CD4-positive, alpha-beta memory T cell (primary cell): ENCODE measurements at places on chromosomes 12 and 14. TPM values are rescaled to one million over a fixed set of nuclear protein-coding genes. Genes with fewer than 3 reads are reported as not detected.

ADAM21 gene
- 0.10 TPM for polyA plus RNA-seq

DNA sequence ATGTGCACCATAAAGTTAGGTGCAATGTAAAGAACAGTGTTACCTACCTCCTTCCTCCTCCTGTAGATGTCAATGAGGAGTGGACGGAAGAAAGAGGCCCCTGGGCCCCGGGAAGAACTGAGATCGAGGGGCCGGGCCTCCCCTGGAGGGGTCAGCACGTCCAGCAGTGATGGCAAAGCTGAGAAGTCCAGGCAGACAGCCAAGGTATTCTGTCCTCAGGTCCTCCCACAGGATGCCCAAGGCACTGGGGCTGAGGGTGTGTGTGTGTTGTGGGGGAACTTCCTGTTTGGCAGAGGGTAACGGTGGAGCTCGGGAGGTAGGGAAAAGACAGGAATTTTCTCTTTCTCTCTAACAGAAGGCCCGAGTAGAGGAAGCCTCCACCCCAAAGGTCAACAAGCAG is 6.4 kb downstream of the ATN1 start:
- DNase-seq: peak; percentile 23

GRCh38 chr12:96327346-96327745 is 72.9 kb downstream of the CDK17 start:
- no peak for DNase-seq

- DNase-seq: no peak
These were observed 295.6 kb downstream of the DPF3 start for GRCh38 chr14:72598306-72598705.

GRCh38 chr14:52650774-52651173 is 44.6 kb downstream of the ERO1A start:
- DNase-seq: no peak

TULP3 gene
- polyA plus RNA-seq: 10.0 TPM

DNA sequence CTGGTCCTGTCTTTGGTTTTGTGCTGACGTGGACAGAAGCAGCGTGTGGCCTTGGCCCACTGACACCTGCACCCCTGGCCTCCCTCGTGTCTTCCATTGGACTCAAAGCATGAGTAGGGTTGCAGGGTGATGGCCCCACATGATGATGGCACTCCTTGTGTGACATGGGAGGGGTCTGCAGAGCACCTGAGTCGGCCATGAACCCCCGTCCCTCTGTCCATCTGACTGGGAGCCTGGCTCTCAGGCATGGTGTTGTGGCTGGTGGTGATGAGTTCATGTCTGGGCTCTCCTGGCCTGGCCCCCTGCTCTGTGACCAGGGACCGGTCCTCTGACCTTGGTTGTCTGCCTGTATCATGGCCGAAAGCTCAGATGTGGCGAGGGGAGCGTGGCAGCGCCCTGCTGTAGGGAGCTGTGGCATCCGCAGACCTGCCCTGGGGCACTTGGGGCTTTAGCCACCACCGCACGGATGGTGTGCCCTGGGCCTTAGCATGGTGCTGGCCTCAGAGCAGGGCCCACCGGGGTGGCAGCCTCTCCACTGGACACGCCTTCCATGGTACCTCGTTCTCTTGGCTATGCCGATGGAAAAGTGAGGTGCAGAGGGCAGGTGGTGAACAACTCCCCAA is 16.7 kb downstream of the ULK1 start:
- no peak for DNase-seq

EXOC3L4 gene
- polyA plus RNA-seq: not detected

DNA sequence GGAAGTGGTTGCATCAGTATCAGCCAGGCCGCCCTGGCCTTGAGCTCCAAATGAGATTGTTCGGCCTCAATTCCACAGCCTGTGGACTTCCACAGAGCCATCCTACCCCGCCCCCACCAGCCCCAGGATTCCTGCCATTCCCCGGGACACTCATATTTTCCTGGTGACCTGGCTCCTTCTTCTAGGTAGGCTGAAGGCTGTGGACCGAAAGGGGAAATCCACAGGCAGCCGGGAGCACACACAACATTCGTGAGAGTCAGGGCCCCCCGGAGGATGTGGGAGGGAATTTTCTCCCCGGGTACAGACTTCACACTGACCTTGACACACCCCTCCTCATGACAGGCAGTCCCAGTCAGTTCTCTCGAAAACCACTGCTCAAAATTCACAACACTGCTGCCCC is 39.9 kb downstream of the RIN3 start:
- no peak for DNase-seq

- peak; percentile 87 for DNase-seq
These were observed 3.7 kb downstream of the ZFP36L1 start for GRCh38 chr14:68788996-68789820.

TAS2R43 gene
- not detected for polyA plus RNA-seq

GRCh38 chr14:39374851-39375250 is 57.4 kb downstream of the FBXO33 start:
- DNase-seq: no peak

DBX2 gene
- polyA plus RNA-seq: not detected

SLC39A2 gene
- not detected for polyA plus RNA-seq

GRCh38 chr14:61132894-61133293 is 148.2 kb downstream of the TMEM30B start:
- no peak for DNase-seq

GRCh38 chr12:28034271-28034670 is 61.7 kb upstream of the PTHLH start:
- no peak for DNase-seq

CIROP gene
- not detected for polyA plus RNA-seq

DNA sequence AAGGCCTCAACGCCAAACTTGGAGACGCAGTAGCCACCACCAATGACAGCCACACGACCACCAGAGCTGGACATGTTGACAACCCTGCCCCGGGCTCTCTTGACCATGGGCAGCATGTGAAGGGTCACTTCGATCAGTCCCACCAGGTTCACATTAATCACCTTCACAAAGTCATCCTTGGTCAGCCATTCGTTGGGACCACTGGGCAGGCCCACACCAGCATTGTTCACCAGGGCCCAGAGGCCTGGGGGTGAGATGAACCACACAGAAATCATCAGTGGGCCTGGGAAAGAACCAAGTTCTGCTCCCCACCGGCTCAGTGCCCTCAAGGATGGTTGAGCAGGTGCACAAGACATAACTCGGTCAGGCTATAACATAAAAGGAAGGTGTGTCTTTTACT is 4.0 kb downstream of the SDR9C7 start:
- no peak for DNase-seq

TMEM19 gene
- 49.0 TPM for polyA plus RNA-seq

PAPLN gene
- 0.32 TPM for polyA plus RNA-seq

DNA sequence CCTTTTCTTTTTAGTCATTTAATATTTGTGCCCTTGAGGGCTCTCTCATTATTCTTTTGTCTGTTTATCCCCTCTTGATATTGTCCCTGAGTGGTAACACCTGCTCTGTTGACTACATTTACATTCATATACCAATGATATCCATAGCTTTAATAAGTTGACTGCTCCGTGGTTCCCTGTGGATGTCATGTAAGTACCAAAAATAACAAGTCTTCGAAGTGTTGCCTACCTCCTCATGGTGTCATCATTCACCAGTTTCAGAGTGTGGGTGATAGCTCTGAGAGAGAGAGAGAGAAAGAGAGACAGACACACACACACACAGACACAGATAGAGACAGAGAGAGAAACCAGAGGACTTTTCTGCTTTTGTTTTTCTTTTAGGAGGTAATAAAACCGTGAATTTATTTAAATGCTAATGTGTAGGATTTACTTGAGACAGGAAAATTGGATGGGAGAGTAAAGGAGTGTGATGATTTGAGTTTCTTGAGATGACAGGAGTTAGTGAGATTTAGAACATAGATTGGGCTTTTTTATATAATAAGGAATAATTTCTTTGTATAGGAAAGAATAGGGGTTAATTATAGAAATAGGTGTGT is 52.2 kb downstream of the PAPOLA start:
- DNase-seq: no peak

DNA sequence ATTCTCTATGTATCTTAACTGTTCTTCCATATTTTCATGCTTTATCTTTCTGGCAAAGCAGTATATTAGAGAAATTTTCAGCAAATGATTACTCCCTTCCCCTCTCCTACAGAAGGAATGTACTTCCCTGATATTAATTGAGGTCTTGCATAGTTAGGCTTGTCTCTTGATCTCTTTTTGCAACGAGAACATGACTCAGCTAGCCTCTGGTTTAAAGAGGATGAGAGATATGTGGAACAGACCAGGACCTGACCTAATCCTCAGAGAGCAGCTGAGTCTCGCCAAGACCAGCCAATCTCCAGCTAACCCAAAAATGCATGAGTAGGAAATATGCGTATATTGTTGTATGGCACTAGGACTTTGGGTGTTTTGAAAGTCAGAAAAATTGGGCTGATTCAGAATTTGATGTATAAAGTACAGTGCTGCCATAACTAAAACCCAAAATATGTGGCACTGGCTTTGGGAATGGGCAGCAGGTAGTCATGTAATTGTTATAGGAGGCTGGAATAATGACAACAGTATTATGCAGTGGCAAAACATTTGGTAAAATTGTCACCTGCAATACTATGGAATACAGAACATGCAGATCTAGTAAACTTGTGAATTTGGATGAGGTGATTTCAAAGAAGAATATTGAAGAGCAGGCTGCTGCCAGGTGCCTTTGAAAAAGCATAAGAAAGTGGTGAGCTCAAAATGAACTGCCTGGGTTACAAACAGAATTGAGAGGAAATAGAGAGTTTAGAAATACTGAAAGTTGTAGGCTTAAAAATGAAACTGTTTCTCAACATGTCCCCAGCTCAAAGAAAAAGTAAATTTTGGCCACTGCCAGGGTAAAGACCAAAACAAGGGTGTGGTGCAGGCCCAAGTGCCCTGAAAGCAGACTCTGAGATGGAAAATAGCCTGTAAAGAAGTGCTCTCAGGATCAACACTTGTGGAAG is 9.3 kb upstream of the USP15 start:
- no peak for DNase-seq

- no peak for DNase-seq
These were observed 13.4 kb downstream of the C1S start for GRCh38 chr12:7073946-7074345.

DNA sequence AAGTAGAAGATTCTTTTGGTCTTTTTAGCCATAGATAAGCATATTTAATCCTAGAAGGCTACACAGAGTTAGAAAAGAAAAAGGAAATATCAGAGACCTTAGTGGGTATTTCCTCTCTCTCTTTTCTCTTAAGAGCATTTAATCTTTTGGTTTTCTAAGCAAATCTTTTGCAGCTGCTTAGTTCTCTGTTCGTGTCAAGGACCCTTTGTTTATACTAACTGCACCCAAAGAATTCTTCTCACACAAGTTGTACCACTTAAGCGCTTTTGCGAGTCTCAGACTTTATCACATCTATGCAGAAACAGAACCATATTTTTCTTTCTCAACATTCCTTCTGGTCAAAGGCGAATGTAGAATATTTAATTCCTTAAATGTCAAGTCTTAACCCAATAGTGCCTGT is 17.9 kb upstream of the NID2 start:
- no peak for DNase-seq

TBC1D30 gene
- not detected for polyA plus RNA-seq

CLEC2A gene
- not detected for polyA plus RNA-seq

DNA sequence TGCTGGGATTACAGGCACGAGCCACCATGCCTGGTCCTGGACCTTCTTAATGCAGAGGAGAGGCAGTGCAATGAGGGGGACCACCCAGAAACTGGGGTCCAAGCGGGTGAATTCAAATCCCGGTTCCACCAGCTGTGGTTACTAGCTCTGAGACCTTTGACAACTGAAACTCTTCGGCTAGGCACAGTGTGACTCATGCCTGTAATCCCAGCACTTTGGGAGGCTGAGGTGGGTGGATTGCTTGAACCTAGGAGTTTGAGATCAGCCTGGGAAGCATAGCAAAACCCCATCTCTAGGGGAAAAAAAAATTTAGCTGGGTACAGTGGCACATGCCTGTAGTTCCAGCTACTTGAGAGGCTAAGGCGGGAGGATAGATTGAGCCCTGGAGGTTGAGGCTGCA is 5.0 kb upstream of the CD4 start:
- no peak for DNase-seq

- DNase-seq: peak; percentile 7
These were observed 26.1 kb downstream of the JDP2 start for GRCh38 chr14:75453817-75454434.

PLEKHH1 gene
- not detected for polyA plus RNA-seq

METTL25 gene
- polyA plus RNA-seq: 9.9 TPM

OR6J1 gene
- not detected for polyA plus RNA-seq

DEPDC4 gene
- polyA plus RNA-seq: 0.95 TPM

- peak; percentile 33 for DNase-seq
These were observed 45.2 kb upstream of the C14orf132 start for GRCh38 chr14:95993768-95994592.
